ENCODE measurements at places on chromosomes 13 and 19. TPM values are rescaled to one million over a fixed set of nuclear protein-coding genes. Genes with fewer than 3 reads are reported as not detected.

C19orf33 gene
- total RNA-seq, result 129 TPM

CRX gene
- not detected for total RNA-seq

DNA sequence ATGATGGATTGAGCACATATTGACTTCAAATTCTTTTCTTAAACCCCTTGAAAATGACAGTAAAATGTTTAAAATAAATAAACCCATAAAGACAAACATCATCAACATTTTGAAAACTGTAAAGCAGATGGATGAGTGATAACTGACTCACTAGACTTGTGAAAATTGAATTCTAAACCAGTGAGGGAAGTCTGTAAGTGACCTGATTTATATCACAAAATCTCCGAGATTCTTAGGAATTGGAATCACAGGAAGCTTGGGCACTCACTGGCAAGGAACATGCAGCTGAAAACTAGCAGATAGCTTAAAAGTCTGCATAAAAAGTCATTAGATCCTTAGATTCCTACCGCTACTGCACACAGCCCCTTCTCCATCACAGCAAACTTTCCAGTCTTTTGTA is 51.3 kb upstream of the TSC22D1 start:
- no peak for DNase-seq

DNA sequence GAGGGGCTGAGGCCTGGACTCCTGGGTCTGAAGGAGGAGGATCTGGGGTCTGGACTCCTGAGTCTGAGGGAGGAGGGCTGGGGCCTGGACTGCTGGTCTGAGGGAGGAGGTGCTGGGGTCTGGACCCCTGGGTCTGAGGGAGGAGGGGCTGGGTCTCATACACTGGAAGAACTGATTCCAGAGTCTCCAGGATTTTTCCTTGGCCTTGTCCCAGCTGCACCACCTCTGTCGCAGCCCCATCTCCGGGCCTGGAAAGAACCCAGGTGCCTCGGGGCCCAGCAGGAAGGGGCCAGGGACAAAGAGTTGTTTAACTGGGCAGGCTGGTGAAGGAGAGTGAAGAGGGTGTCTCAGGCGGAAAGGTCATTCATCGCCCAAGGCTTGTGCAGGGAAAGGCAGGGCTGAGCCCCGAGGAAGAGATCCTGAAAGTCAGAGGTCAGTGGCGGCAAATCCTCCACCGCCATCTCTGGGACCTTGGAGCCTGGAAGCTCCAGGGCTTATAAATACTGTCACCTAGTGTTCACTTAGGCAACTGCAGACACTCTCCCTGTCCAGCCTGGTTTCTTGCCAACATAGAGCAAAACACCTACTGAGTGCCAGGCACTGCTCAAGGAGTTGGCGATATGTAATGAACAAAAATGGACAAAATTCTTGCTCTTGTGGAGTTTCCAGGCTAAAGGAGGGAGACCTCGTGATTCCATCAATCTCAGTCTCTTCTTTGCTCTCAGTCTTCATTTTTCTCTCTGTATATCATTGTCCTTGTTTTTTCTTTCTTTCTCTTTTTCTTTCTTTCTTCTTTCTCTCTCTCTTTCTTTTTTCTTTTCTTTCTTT is 4.4 kb upstream of the KCNN4 start:
- DNase-seq, result no peak

GRCh38 chr13:66009241-66009640 is 1220.9 kb downstream of the PCDH9 start:
- DNase-seq, result no peak

SYNGR4 gene
- not detected for total RNA-seq

DNA sequence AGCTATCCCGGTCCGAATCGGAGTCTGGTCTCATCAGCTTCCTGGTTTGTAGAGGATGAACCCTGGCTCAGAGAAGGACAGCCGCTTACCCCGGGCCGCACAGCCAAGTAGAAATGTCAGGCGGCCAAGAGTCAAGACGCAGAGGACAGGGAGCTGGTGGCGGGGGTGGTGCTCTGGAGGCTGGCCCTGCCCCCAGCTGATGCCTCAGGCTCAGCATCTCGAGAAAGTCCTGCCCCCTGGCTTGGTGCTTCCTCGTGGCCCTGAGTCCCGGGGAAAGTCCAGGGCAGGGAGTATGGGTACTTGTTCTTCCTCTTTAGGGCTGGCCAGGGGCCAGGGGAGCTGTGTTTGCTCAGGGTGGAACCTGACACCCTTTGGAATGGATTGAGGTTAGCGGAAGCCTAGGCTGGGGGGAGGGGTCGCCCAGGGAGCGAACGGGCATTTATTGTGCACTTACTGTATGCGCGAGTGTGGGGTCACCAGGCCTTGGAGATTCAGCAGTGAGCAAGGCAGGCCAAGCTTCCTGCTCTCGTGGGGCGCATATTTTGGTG is 2.2 kb downstream of the TJP3 start:
- DNase-seq, result peak; percentile 93

- no peak for DNase-seq
Observed at GRCh38 chr19:39709026-39709872, 5.0 kb downstream of the LGALS14 start.

DNA sequence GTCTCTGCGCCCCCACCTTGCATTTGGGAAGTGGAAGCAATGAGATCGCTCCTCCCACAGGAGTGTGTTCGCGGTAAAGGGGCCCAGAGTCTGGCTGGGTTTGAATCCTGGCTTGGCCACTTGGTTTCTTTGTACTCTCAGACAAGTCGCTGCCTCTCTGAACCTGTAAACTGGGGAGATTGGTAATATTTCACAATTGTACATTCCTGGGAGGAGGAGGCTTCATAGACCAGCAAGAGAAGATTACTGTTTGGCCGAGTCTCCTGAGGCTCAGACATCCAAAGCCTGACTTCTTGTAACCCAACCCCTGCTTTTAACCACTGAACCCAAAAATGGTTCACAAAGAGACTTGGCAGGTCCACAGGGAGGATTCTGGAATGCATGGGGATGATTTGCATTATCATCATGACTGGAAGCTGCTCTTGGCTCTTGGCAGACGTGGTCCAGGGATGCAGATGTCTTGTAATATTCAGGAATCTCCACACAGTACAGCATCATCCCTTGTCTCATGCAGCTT is 13.6 kb upstream of the STRN4 start:
- DNase-seq, result no peak

- DNase-seq, result no peak
Observed at GRCh38 chr19:35445826-35446593, 2.0 kb upstream of the FFAR2 start.

GPR12 gene
- 0.65 TPM for total RNA-seq

DNA sequence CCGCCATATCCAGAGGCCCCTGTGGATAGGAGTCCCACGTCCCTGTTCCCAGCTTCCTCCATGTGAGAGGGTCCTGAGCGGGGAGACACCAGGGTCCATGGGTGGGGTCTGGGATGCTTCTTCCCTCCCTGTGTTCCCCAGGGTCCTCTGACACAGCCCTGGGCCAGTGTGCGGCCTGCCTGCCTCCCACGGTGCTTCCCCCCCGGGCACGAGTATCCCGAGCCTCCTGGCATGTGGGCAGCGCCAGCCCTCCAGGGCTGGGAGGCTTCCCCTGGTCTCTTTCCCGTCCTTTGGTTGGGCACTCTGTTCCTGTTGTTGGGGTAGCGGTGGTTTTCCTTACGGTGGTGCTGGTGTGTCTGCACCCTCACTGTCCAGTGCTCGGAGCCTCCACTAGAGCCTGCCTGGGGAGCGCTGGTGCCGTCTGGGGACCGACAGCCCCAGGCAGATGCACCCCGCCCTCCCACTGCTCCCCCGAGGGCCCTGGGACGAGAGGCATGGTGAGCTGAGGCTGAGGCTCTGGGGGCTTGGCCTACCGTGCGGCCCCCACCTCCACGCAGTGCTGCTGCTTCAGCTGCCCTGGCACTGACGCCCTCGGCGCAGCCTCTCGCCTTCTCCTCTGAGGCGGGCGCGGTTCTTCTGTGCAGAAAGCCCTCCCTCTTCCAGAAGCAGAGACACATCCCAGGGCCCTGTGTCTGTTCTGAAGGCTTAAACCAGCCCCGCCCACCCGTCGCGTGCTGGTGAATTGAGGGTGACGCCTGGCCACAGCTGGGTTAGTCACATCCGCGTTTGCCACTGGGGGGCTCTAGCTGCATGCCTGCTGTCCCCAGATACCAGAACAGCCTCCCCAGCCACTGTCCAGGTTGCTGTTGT is 27.9 kb downstream of the PLEKHJ1 start:
- DNase-seq, result no peak

DNA sequence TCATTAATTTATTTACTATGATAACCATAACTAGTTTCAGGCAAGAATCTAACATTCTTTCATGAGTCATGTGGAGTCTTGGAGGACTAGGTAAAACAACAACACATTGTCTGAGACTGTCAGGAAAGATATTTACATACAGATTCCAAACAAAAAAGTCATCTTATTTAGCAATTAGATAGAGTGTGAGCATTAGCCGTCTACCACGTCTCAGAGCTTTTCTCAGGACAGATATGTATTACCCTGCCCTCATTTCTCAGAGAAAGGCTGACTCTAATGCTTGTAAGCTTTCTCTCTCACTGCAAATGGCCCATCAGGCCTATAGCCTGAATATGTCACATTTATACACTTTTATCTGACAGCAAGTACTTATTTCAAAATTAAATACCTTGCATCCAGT is 312.1 kb upstream of the PCDH20 start:
- DNase-seq, result no peak

Data from ureter (tissue), 1 donor.